ENCODE measurements at places on chromosomes 7 and 10.

DNA sequence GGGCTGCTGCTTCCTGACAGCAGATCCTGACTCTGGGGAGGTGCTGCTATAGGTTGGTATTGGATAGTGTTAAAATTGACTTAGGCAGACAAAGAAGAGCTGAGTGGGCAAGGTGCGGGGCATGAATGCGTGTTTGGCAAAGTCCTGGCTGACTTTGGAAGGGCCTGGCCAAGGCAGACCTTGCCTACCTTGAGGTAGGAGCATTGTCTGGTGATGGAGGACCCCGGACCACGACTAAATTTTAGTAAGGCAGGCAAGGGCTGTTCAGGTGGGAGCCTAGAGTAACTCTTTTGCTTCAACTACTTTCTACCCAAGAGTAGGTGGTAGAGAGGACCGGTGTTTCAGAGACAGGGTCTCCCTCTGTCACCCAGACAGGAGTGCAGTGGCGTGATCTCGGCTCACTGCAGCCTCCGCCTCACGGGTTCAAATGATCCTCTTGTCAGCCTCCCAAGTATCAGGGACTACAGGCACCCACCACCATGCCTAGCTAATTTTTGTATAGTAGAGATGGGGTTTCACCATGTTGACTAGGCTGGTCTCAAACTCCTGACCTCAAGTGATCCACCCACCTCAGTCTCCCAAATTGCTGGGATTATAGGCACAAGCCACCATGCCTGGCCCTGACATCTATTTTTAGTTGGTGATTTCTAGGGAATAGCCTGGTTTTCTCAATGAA, 12.2 kb upstream of the LAT2 start:
- no peak for DNase-seq

GRCh38 chr10:110502072-110502845, 4.6 kb downstream of the DUSP5 start:
- no peak for DNase-seq

- no peak for DNase-seq
Observed at GRCh38 chr10:11454160-11454559, 157.3 kb downstream of the USP6NL start.

DNA sequence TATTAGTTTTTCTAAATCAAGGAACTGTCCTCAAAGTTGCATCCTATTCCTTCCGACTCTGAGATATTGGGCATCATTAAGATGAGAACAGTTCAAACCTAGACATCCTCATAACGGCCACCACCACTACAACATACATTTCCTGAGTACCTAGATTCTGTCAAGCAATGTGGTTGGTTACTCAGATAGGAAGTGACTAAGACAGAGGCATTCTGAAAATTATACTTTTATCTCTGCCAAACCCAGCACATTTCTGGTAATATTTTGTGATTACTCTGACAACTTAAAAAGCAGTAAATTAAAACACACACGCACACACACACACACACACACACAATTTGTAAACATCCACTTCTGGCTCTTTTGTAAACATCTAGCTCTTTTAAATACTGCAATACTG, 291.2 kb upstream of the MEOX2 start:
- DNase-seq, result no peak

- no peak for DNase-seq
Observed at GRCh38 chr7:129295015-129295423, 70.2 kb downstream of the AHCYL2 start.

DNA sequence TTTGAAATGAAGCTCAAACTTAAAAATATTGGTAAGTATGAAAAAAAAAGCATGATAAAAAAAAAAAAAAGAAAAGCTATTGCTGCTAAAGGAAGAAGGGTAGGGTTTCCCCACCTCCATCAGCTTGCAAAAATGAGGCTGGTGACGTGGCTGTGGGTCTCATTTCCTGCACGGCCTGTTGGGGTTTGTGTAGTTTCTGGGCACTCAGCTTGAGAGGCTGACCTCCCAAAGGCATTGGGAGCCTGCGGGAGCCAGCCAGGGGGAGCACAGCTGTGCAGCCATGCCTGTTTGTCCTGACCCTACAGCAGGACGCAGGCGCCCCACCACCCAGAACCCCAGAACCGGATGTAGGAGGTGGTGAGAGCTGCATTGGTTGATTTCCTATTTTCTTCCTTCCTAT, 48.8 kb upstream of the CARD11 start:
- DNase-seq, result no peak

DNA sequence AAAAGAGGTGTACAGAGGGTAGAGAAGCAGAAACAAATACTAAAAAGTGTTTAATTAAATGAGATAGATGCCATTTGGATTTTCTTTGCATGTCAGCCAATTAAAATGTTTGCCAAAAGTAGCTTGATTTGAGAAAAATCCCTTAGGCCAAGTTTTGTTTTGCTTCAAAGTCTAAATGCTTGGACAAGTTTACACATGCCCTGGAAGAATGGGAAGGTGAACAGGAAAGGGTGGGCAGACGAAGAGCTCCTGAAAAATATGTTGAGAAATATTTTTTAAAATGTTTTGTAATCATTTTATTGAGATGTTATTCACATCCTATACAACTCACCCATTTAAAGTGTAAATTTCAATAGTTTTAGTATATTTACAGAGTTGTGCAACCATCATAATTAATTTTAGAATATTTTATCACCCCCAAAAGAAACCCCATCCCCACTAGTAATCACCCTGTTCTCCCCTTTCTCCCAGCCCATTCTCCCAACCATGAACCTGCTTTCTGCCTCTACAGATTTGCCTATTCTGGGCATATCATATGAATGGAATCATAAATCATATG, 98.5 kb upstream of the ANK3 start:
- DNase-seq, result no peak

DNA sequence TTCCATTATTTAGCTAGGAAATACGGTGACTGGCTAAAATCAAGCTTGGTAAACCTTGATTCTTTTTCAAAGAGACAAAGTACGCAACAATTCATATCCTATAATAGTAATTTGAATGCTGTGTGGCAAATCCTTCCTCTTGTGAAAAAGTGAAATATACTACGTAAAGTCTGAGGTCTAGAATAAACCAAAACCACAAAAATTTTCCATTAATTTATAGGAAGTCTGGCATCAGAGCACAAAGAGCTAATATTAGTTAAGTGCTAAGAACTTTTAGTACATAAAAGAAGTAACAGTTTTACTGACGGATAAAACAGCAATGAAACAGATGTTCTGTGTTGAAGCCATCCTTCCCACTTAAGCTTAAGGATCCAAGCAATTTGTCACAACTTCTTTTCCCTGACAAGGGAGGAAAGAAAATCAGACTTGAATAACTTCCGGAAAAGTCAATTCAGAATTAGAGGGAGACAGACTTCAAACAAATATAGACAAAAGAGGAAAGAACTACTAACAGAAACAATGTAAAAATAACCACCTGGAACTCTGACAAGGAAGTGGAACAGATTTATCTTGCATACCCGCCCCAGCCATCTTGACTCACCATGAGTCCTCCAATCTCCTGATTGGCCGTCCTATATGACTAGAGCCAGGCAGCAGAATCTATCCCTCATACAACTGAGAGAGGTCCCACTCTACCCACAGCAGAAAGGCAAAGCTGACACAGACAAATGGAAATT, 34.6 kb downstream of the RHEB start:
- DNase-seq, result no peak

DNA sequence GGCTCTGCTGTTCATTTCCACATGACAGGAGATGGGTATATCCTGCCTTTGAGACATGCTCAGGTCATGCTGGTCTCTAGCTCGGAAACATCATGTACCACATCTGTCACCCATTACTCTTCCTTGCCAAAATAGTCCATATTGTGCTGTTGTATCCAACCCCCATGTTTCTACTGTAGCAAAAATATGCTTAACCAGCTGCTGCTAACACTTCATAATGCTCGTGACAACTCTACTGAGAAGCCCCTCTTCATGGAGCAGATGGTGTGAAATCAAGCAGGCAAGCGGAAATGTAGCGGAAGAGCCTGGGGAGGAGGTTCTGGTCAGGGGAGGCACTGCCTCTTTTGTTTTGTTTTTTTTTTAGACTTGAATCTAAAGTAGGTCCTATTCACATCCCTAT, 82.9 kb downstream of the NPY start:
- no peak for DNase-seq

GRCh38 chr10:130493021-130493420, 356.8 kb downstream of the GLRX3 start:
- no peak for DNase-seq

DNA sequence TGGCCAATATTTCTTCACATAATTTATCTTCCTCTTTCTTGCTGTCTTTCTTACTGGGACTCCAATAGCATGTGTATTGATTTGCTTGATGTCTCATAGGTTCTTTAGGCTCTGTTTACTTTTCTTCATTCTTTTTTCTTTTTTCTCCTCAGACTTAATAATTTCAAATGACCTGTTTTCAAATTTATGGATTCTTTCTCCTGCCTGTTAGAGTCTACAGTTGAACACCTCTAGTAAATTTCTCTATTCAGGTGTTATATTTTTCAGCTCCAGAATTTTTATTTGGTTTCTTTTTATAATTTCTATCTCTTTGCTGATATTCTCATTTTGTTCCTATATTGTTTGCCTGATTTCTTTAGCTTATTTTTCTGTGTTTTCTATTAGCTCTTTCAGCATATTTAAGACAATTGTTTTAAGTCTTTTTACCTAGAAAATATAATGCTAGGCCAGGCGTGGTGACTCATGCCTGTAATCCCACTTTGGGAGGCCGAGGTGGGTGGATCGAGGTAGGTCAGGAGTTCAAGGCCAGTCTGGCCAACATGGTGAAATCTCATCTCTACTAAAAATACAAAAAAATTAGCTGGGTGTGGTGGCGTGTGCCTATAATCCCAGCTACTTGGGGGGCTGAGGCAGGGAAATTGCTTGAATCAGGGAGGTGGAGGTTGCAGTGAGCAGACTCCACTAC, 61.9 kb upstream of the TNS3 start:
- no peak for DNase-seq

DNA sequence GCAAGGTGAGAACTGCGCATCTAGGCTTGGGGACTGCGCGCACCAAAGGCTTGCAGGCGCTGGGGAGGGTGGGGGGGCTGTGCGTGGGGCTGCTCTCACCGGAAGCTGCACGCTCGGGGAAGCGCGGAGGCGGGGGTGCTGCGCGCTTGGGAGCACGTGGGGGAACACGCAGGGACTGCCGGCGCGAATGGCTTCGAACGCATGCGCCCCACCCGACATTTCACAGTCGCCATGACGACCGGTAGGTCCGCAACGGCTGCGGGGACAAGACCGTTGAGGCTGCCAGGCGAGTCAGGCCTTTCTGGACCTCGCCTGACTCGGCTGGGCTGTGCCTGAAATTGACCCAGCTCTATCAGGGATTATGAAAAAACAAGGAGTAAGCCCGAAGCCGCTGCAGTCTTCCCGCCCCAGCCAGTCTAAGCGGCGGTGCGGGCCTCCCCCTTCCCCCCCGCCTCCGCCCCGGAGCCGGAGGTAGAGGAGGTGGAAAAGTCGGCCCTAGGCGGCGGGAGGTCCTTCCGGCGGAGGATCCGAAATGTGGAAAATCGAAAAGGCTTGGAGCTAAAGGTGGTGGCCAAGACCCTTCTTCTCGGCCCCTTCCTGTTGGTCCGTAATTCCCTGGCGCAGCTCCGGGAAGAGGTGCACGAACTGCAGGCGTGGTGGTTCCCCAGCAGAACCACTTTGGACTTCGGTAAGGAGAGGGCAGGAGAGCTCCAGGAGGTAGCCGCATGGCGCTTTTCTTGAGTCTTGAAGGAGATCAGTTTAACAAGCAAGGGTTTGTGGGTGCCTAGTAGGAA, 34.9 kb upstream of the STEAP1 start:
- no peak for DNase-seq

DNA sequence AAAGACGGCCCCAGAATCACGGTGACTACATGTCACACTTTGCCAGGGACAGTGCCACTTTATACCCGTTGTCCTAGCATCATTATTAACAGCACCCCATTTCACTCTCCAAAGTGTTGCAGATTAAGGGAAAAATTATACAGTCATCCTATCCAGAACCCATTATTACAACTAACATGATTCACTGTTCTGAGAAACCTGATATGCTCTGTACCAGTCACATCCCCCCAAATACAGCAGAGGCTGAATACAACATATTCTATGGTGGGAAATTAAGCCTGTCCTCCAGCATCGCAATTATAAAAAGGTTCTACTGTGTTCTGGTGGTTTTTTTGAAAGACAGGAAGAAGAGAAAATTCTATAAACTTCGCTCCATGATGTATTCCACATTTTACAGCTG, 162.1 kb downstream of the JAZF1 start:
- no peak for DNase-seq

- DNase-seq, result no peak
Observed at GRCh38 chr7:120441850-120442249, 168.9 kb downstream of the KCND2 start.

DNA sequence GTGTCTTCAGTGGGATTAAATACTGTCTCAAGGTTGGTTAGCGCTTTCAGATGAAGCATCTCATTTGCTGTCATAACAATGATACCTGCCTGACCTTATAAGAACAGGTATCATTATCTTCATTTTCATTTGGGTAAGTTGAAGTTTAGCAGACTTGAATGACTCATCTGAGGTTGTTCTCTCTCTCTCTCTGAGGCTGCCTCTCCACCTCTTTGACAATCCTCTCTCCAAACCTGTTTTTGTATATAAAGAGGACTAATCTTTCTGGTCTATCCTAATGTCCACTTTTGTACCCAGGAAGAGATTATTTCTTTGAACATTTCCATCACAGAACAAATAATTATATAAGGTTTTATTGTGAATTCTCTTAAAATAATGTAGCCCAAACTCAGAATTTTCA, 291.4 kb downstream of the KLF6 start:
- DNase-seq, result no peak

GRCh38 chr10:124879136-124879535, 62.8 kb upstream of the ZRANB1 start:
- no peak for DNase-seq

- no peak for DNase-seq
Observed at GRCh38 chr10:131963811-131964210, 17.9 kb downstream of the BNIP3 start.

- no peak for DNase-seq
Observed at GRCh38 chr7:141290973-141291372, 217.1 kb downstream of the TMEM178B start.

DNA sequence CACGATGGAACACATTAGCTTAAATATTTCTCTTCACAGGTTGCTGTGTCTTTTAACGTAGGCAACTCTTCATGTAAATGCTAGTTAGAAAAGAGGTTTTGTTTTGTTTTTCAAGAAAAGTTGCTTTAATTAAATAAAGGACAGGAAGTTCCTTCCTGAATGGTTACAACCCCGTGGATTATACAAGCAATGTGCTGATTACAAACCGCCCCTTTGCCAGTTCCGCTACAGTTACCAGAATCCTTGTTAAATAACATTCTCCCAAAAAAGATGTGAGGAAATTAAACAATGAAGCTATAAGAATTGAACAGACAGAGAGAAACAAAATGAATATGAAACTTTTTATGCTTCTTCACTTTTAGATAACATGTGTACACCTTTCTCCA, 75.1 kb downstream of the LYZL2 start:
- DNase-seq, result no peak

- no peak for DNase-seq
Observed at GRCh38 chr7:66055321-66055956, 20.2 kb upstream of the ASL start.

GRCh38 chr10:91907914-91908336, 1.4 kb downstream of the FGFBP3 start:
- no peak for DNase-seq

GRCh38 chr10:60258429-60258797, 131.3 kb downstream of the ANK3 start:
- no peak for DNase-seq

Measured in esophagus squamous epithelium (tissue), 5 donors.